ENCODE measurements at places on chromosomes 6 and 20.

GRCh38 chr20:8398263-8399051 is 266.4 kb downstream of the PLCB1 start:
- no peak for DNase-seq

- DNase-seq, result no peak
These were observed 16.5 kb downstream of the IGF2R start for GRCh38 chr6:159985296-159985945.

- no peak for DNase-seq
These were observed 66.6 kb downstream of the TNFAIP3 start for GRCh38 chr6:137933696-137934095.

DNA sequence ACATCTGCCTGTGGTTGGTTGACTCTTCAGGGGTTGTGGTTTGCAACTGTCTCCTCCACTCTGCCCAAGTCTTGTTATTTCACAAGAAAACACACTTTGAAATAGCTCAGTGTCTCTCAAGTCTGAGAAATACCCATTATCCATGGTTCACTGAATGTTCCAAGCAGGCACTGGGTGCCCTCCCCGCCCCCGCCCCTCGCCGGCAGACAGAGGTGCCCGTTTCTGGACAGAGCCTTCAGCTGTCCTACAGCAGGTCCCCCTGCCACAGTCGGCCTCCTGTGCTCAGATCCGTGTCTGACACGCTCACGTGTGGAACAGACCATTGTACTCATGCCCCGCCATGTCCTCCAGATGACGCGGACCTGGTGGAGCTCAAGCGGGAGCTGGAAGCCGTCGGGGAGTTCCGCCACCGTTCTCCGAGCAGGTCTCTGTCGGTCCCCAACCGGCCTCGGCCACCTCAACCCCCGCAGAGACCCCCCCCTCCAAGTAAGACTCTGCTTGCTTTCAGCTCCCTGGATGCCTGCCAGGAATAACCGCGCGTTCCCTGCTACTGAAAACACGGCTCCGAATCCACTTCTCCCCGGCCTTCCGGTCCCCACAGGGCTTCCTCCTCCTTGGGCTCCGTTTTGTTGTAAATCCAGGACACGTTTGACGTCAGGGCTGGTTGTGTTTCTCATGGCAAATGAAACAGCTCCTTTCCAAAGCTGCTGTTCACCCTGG is 81.4 kb downstream of the SERAC1 start:
- peak; percentile 96 for DNase-seq

- no peak for DNase-seq
These were observed 1.9 kb downstream of the AAR2 start for GRCh38 chr20:36238153-36238552.

- DNase-seq, result no peak
These were observed 305.0 kb upstream of the POU3F2 start for GRCh38 chr6:98529364-98529763.

DNA sequence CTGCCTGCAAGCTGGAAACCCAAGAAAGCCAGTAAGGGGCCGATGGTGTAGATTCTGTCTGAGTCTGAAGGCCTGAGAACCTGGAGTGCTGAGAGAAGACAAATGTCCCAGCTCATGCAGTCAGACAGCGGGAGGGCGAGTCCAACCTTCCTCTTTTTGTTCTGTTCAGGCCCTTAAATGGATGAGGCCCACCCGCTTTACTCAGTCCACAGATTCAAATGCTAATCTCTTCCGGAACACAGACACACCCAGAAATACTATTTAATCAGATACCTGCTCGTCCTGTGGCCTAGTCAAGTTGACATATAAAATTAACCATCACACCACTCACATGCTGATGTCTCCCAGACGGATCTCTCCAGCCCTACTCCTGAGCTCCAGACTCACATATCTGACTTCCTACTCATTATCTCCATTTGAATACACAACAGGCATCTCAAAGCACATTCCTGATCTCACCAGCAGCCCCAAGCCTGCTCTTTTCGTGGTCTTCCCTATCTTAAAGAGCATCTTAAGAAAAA is 26.7 kb upstream of the SRC start:
- DNase-seq, result no peak

DNA sequence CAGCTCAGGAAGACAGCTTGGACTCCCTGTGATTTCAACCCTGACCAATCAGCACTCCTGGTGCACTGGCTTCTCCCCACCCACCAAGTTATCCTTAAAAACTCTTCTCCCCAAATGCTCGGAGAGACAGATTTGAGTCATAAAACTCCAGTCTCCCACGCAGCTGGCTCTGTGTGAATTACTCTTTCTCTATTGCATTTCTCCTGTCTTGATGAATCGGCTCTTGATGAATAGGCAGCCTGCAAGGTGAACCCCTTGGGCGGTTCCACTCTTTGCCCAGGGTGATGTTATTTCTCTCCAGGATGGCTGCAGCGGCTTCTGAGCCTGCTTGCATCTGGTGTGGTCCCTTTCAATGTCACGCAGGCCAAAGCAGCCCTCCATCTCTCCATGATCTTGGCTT is 12.4 kb downstream of the SLC52A3 start:
- no peak for DNase-seq

DNA sequence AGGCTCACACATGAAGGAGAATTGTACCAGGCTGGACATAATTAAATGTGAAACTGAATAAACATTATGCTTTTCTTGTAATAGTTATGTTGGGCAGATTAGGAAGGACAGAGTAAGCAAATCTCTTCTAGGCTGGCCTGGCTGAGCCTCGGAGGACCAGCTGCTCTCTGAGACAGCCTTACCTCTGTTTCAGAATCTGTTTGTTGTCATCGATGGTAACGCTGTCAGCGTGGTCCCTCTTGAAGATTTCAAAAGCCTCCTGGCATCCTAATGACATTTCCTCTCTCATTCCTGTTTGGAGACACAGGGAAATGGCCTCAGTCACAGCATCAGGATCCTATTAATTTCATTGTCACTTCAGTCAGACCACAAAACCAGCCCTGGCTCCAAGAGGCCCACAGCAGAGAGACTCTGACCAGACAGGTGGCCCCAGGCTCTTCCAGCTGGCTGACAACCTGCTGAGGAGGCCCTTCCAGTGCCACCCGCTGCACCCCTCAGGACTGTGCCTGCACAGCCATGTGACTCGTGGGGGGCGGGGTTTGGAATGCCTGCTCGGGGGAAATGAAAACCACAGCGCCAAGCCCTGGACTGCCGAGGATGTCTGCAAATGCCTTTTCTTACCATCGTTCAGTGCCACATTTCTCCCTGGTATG is 108.5 kb upstream of the KCNK16 start:
- peak; percentile 44 for DNase-seq

- DNase-seq, result no peak
These were observed 9.3 kb downstream of the TRIM15 start for GRCh38 chr6:30172681-30173080.

- DNase-seq, result no peak
These were observed 229.6 kb downstream of the EYA2 start for GRCh38 chr20:47124181-47124717.

- no peak for DNase-seq
These were observed 272.2 kb downstream of the CDC5L start for GRCh38 chr6:44659726-44660125.

DNA sequence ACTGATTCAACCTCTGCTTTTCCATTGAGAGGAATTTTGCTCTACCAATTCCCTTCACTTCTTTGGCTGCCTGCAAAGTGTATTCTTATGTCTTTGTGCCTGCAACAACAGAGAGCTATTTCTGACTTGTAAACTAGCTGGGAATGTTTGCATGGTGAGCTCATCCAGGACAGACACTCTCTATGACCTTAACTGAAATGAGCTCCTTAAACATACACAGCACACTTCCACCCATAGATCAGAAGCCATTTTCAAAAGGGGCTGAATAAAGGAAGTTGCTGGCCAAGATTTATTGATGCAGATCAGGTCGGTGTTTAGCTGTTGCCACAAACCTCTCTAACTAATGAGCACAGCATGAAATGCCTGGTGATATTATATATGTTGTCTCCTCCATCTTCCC is 377.7 kb downstream of the BTBD9 start:
- no peak for DNase-seq

GRCh38 chr6:9403736-9404135 is 968.4 kb upstream of the SLC35B3 start:
- DNase-seq, result no peak

- no peak for DNase-seq
These were observed 223.7 kb downstream of the TAF4 start for GRCh38 chr20:61841966-61842365.

GRCh38 chr20:19974630-19975435 is 42.3 kb upstream of the NAA20 start:
- no peak for DNase-seq

DNA sequence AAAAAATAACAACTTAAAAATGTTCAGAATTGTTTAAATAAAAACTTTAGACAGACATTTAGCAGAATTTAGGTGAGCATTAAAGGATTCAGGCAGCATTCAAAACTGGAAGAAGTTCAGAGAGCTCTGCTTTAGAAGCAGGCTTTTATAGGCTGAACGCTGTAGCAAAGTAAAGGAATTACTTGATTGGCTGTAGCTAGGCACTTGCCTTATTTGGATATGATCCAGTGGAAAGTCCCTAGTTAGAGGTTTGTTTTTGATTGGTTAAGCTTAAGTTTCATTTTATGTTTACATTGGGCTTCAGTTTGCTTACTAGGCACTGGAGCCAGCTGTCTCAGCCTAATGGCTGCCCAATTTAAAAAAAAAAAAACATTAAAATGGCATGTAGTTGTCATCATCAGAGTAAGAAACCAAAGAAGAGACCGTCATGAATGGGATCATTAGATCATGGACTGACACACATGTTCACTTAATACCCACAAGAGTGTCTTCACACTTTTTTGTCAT is 65.1 kb downstream of the CBFA2T2 start:
- peak; percentile 62 for DNase-seq

- no peak for DNase-seq
These were observed 107.7 kb upstream of the DTNBP1 start for GRCh38 chr6:15770347-15771143.

DNA sequence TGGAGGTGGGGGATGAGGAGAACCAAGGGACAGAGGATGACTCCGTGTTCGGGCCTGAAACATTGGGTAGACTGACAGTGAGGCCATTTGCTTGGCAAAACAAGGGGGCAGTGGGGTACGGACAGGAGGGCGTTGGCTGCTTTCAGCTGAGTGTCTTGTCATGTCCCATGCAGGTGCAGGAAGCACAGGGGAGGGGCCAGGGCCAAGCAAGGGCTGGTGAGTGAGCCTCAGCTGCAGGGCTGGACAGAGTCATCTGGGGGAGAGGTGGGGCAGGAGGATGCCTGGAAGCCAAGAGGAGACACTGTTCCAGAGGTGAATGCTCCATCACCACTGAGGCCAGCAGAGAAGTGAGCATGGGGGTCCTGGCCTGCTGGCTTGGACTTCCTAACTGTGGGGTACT is 78.4 kb downstream of the ERMARD start:
- DNase-seq, result no peak

DNA sequence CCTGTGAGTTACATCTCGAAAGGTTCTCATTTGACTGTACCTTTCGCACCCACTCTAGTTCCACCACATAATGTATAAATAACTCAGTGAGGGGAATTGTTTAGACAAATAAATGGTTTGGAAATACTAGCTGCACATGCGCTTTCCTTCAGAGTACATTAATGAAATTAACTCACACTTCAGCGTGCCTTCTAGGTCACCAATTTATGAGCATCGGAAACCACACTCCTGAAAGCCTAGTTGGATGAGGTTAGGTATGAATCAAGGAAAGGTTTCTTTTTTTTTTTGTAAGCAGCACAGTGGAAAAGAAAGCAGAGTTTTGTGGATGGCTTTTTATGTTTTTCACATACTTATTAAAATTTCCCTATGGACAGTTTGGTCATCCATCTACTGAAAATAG is 247.8 kb upstream of the TCF21 start:
- no peak for DNase-seq

- peak; percentile 34 for DNase-seq
These were observed 193.8 kb upstream of the SNX9 start for GRCh38 chr6:157629220-157629619.

DNA sequence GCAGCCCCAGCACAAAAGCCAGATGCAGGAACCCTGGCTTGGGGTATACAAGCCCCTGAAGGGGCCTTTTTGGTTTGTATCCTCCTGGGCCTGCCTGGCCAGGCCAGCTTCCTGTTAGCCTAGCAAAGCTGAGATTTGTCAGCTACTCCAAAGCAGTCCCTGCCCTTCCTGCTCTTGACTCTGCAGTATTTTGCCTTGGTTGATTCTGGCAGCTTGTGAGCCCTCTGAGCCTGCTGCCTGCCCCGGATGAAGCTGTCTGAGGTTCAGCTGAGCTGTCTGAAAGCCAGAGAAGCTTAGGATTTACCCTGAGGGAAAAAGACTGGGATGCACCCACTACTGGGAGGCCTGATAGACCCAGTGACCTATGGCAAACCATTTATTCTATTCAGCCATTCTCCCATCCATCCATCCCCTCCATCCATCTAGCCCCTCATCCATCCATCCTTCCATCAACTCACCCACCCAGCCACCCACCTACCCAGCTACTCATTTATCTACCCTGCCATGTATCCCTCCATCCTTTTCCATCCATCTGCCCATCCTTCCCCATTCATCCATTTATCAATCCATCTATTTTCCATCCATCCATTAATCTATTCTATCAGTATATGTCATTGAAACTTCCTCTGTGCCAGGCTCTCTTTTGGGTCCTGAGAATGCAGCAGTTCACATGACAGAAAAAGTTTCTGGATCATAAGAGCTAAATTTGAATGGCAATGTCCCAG is 307.5 kb downstream of the DHX35 start:
- DNase-seq, result no peak

- no peak for DNase-seq
These were observed 126.0 kb upstream of the LRFN2 start for GRCh38 chr6:40713002-40713719.

- DNase-seq, result no peak
These were observed 105.6 kb downstream of the CHD6 start for GRCh38 chr20:41512624-41513023.

DNA sequence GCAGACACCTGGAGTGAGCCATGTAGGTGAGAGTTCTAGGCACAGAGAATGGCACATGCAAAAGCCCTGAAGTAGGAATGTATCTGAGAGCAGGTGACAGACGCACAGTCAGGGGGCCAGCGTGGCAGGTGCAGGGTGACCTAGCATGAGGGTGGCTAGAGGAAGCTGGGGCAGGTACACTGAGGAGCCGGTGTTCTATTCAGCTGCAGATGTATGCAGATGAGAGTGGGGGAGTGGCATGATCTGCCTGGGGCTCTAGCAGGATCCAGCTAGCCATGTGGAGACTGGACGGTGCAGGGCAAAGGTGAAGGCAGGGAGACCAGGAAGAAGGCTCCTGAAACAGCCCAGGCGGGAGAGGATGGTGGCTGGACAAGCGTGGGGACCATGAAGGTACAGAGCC is 10.7 kb downstream of the PEDS1 start:
- no peak for DNase-seq

DNA sequence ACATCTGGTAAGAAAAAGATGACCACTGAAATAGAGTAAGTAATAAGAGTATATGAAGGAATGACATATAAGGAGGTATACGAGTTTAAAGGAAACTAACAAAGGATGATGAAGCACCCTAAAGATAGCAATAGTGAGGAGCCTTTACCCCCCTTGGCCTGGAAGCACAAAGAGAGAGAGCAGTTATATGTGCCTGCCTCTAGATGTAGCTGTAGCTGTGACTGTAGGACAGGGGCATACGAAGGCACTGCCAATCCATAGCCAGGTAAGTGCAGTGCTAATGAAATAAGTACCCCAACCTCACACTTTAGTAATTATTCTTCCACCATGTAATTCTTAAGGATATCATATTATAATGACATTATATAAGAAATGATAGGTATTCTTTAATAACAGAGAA is 90.1 kb upstream of the FKBP1C start:
- no peak for DNase-seq
